AG04450 (cell line): ENCODE measurements at places on chromosomes 7 and 10. TPM values are rescaled to one million over a fixed set of nuclear protein-coding genes. Genes with fewer than 3 reads are reported as not detected.
A peak's percentile ranks its signal among the peaks of the same experiment; 100 is the strongest.

Gene PARD3
- 34.4 and 43.1 TPM in 2 replicates for polyA plus RNA-seq

Gene CTNNA3
- 0.21 and 0.26 TPM in 2 replicates for polyA plus RNA-seq

Gene EIF5AL1
- 1.1 and 1.4 TPM in 2 replicates for polyA plus RNA-seq

Gene MUC3A
- not detected in 2 replicates for polyA plus RNA-seq

Gene HSPB1
- 290 and 526 TPM in 2 replicates for polyA plus RNA-seq

Gene NRG3
- polyA plus RNA-seq: not detected in 2 replicates

Gene CFAP43
- 0.07 TPM in 1 of 2 replicates, not detected in the other for polyA plus RNA-seq

Gene KCNIP2
- 0.40 and 0.61 TPM in 2 replicates for polyA plus RNA-seq

GRCh38 chr10:99965700-99966099 lies 44.0 kb downstream of the DNMBP start:
- no peak for DNase-seq

GRCh38 chr7:151133266-151133985 lies 34.1 kb downstream of the GBX1 start:
- no peak for DNase-seq

- no peak for DNase-seq
Measured at GRCh38 chr7:132500727-132501440, 75.4 kb downstream of the PLXNA4 start.

- peak; percentile 32 for DNase-seq
Measured at GRCh38 chr7:116809636-116810266, 52.6 kb upstream of the CAPZA2 start.

GRCh38 chr7:18225067-18225466 lies 197.4 kb upstream of the PRPS1L1 start:
- no peak for DNase-seq

- no peak for DNase-seq
Measured at GRCh38 chr7:130963339-130963738, 229.3 kb upstream of the KLF14 start.

DNA sequence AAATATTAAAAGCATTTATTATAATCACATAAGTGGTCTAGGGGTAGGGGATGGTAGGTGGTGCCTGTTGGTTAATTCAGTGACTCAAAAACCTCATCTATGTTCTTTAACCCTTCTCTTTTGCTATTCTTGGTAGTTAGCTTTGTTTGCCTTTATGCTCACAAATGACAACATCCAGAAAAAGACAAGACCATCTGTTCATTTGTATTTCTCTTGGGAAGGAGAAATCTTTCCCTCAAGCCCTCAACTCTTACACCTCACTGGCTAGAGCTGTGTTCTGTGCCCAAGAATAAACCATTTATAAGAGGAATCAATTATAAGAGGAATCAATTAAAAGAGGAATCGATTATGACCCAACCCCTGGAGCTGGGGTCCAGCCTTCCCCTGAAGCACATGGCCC lies 10.8 kb upstream of the IFRD1 start:
- DNase-seq: no peak

DNA sequence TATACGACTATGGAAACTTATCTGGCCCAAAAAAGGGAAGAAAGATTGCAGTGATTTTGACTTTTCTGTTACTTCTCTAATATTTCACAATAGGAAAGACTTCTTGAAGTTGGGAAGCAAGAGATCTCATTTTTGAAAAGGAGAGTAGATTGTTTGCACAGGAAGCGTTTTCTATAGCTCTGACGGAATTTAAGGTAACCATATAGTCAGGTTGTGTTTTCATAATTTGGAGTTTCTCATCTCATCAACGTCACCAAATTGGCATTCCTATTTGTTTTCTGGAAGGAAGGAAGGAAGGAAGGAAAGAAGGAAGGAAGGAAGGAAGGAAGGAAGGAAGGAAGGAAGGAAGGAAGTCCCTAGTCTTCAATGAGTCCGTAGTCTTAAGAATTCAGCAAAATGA lies 732.0 kb downstream of the XPNPEP1 start:
- DNase-seq: no peak
